A549 (cell line): ENCODE measurements at places on chromosomes 7 and 10.
A peak's percentile ranks its signal among the peaks of the same experiment; 100 is the strongest.

- DNase-seq: no peak
Measured at GRCh38 chr10:112996462-112996861, 46.4 kb downstream of the TCF7L2 start.

DNA sequence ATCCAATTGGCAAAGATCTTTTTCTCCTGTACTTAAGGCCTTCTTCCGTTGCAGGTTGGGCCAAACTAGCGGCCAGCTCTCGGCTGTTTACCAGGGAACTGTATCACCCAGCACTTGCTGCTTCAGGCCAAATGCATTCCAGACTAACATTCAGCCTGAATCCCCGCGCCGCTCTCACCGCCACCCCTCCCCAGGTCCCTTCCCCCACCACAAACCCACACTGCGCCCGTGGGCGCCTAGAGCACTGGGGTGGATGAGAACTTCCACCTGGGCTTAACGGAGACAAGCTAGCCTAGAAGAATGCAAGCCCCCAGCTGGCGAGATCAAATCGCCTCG, 676 bp downstream of the TCAF1 start:
- DNase-seq: no peak

GRCh38 chr10:110225756-110226542, 18.5 kb downstream of the MXI1 start:
- DNase-seq: peak; percentile 93

DNA sequence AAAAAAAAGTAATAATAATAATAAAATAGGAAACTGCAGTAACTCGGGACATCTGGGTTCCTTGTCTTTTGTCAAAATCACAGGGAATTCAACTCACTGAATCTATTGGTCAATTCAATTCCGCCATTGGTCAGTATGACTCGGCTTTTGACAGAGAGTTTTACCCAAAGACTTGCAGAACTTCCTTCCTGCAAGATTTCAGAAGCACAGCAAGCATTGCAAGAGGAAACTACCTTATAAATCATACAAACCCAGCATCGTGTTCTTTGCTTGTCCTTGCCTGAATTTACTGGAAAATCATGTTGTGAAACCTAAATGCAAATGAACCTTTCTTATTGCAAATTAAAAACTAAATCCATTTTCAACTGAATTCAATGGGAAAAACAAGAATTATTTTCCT, 15.5 kb downstream of the KLF6 start:
- DNase-seq: no peak

- DNase-seq: no peak
Measured at GRCh38 chr7:28960071-28960840, 2.1 kb upstream of the TRIL start.

DNA sequence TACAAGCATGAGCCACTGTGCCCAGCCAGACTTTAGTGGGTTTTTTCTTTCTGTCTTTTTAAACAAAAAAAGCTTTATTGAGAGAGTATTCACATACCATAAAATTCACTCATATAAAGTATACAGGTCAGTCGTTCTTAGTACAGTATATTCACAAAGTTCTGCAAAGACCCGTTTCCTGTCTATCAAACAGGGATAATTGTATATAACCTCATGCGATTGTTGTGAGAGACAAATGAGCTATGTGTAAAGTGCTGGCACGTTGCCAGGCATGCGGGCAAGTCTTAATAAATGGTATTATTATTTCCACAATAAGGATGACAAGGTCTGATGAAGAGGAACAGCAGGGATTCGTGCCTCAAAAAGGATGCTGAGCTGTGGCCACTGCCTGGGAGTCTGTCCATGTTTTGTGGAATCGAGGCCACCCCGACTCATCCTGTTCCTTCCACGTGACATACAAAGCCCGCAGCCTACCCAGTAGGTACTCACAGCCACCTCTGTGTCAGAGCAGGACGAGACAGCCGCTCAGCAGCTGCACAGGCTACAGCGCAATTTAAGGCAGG, 51.6 kb downstream of the SMKR1 start:
- DNase-seq: no peak

DNA sequence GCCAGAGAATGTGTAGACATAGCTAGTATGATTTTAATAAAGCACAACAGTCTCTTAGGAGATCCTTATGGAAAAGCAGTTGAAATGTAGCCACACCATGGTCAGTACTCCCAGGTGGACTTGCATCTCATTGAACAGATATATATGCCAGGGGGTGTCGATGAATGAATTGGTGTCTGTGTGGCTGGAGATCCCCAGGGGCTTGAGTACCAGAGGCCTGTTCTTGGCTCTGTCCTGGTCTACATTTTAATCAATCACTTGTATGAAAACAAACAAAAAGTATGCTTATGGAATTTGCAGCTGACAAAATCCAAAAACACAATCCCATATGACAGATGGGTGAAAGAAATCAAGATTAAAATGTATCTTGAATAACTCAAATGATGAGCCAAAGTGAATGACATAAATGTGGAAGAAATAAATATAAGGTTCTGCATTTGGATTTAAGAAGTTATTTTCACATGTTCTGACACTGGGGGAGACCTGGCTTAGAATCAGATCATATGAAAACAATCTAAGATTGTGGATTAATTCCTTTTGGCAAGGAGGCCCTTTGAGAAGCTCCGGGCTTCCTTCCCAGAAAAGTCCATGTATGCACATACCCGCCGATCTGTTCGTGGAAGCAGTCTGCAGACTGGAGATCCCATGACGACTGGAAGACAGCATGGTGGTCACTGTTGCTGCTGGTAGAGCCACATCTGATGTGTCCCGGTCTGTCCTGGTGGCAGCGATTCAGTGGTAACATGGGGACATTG, 15.6 kb downstream of the CLEC2L start:
- DNase-seq: no peak

DNA sequence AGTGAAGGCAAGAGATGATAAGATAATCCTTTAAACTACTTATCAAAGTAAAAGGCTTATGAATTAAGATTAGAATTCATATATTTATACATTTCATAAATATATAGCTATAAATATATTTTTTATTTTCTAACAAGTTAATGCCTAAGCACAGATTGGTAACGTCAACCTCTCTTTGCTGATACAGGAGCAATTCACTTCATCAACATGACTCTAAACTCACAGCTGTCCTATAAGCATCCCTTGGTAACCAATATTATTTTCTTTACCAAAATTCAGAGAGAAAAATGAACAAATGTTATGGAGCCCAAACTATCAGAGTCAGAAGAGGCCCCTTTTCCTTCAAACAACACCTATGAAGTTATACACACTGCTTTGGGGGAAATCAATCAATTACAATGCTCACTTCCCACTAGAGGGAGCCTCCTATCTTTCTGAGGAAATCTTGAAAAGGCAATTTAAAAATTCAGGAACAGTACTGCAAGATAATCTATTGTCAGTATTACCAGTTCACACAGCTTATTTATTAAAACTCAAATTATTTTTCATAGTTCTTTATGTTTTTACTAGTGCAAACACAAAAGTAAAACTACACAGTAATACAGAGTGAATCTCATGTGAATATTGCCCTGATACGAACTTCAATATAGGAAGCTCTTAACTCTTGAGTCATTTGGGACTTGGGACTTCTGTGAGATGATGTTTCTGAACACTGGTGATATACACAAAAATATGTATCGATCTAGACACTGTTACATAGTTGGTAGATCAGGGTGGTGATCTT, 51.0 kb upstream of the NOBOX start:
- no peak for DNase-seq

DNA sequence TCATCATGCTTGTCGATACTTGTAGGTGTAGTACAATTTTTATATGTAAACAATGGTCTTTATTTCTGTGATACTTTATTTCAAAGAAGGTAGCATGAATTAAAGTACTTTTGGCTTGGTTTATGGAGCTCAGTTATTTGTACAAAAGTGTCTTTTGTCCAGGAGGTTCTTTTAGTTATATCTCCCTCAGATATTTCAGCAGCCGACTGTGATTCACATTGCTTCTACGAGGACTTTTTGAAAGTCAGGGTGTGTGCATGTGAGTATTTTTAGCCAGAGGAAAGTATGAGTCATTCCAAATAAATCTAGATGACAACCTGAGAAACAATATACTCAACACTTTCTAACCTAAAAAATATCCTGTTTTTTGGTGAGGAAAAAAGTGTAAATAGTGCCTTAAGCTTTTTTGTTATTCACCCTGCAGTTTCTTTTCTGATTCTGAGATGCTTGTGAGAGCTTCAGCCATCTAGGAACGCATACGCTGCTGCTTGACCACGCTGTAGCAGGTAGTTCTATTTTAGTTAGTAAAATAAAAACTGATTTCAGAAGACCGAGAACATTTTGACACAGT, 595 bp upstream of the SUN1 start:
- peak; percentile 71 for DNase-seq

DNA sequence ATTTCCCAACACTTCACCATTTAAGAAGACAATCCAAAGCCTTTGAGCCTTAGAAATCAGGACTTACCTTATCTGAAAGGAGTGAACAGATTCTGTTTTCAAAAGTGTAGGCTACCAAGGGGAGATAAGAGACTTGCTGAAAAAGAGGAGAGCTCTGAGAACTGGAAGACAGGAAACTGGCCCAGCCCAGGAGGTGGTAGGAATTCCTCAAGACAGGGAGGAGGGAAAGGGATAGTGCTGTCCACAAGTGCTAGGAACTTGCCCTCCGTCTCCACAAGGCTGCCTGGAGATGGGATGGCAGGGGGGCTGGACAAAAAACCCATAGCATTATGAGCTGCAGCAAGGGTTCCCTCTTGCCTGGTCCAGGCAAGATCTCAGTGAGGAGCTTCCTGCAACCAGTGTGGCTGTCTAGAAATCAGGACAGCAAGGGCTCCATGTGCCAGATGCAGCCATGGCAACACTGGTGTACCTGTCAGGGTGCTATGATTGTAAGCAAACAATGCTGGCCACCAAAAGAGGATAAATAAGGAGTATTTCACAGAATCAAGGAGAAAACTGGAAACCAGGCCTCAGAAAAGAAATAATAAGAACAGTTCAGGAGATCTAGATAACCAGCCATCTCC, 22.7 kb upstream of the FRMD4A start:
- DNase-seq: no peak

- no peak for DNase-seq
Measured at GRCh38 chr7:122199171-122199570, 55.1 kb upstream of the AASS start.

- no peak for DNase-seq
Measured at GRCh38 chr10:113142601-113143362, 192.7 kb downstream of the TCF7L2 start.

- DNase-seq: no peak
Measured at GRCh38 chr7:149245244-149245643, 5.8 kb downstream of the ZNF212 start.

DNA sequence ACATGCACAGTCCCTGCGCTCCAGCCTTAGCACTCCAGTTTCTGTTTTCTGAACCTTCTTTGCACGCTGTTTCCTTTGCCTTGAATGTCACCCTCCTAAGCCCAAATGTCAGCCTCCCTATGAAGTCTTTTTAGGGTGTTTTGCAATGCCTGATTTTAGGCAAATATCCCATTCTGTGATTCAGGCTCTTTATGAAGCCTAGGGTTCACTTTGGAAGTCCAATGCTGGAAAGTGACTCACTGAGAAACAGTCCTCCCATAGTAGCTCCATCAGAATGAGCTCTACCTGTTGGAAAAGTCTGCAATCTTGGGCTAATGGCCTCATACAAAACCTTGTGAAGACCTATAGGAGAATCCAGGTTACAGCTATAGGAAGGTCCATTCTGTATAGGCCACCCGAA, 5.3 kb downstream of the LAMB4 start:
- DNase-seq: no peak

GRCh38 chr10:14820775-14821154, 17.1 kb downstream of the CDNF start:
- DNase-seq: peak; percentile 38

- DNase-seq: no peak
Measured at GRCh38 chr10:88116971-88117626, 253.7 kb downstream of the PTEN start.

- no peak for DNase-seq
Measured at GRCh38 chr10:86212391-86212700, 154.2 kb downstream of the GRID1 start.

- DNase-seq: no peak
Measured at GRCh38 chr10:50211670-50212069, 39.6 kb downstream of the ASAH2 start.

DNA sequence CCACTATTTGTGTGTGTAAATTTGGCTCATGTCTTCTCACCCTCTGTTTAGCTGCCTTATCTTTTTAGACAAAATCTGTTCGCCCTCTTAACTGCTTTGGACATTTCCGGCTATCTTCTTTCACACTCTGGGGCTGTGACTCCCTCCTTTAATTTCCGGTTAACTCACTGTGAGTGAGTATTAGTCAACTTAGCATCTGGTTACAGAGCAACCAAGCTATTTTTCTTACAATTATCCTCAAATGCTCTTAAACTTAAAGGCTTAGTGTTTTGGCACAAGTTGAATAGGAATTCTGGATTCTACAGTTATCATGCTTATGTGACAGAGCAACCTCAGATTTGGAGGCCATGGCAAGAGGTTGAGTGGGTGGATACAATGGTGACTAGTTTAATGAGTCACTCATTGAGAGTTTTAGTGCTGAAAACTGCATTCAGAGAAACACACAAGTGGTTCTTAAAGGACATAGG, 177.6 kb upstream of the SEMA3A start:
- DNase-seq: no peak

- no peak for DNase-seq
Measured at GRCh38 chr7:6071406-6071805, 40.2 kb downstream of the ANKRD61 start.

GRCh38 chr10:17795813-17796594, 13.1 kb upstream of the MRC1 start:
- no peak for DNase-seq

GRCh38 chr7:14714161-14714728, 188.3 kb downstream of the DGKB start:
- DNase-seq: no peak

GRCh38 chr7:55534916-55535590, 37.2 kb downstream of the VOPP1 start:
- DNase-seq: no peak

- no peak for DNase-seq
Measured at GRCh38 chr7:116632384-116632783, 39.6 kb upstream of the MET start.

- DNase-seq: no peak
Measured at GRCh38 chr7:135369405-135369804, 135.8 kb downstream of the STRA8 start.

- no peak for DNase-seq
Measured at GRCh38 chr7:141381794-141382427, 169.3 kb upstream of the AGK start.

DNA sequence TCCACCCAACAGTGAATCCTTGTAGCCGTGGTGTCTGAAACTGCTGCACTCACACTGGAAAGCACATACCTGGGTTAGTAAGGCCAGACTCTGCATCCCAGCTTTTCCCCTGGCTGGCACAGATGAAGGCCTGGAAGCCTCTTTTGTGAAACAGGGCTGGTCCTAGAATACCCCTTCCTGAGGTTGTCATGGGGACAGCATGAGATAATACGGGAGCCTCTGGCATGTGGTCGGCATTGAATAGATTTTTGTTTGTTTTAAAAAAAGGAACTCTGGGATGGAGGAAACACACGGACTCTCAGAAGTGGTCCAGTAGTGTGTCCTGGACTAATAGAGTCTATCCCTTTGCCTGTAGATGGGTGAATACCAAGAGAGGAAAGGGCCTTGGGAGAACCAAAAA, 129.7 kb downstream of the TMEM178B start:
- no peak for DNase-seq

GRCh38 chr7:1850111-1850975, 180.3 kb downstream of the ELFN1 start:
- DNase-seq: no peak

GRCh38 chr10:55966101-55966500, 395.0 kb downstream of the ZWINT start:
- no peak for DNase-seq
